H1 (cell line): ENCODE measurements at places on chromosomes 3 and 15. TPM values are rescaled to one million over a fixed set of nuclear protein-coding genes. Genes with fewer than 3 reads are reported as not detected.

TM6SF1 gene
- 0.74 and 0.86 TPM in 2 replicates for polyA plus RNA-seq

PLA2G4D gene
- 0.18 and 0.20 TPM in 2 replicates for polyA plus RNA-seq

TRMT10C gene
- polyA plus RNA-seq = 22.3 and 27.4 TPM in 2 replicates

CCDC66 gene
- polyA plus RNA-seq = 4.5 and 9.6 TPM in 2 replicates

COLQ gene
- polyA plus RNA-seq = 1.5 and 2.3 TPM in 2 replicates
